Smooth muscle cell of the umbilical artery (primary cell): ENCODE measurements at places on chromosomes 5 and 9. TPM values are rescaled to one million over a fixed set of nuclear protein-coding genes. Genes with fewer than 3 reads are reported as not detected.

Gene FAM81B
- not detected in 2 replicates for total RNA-seq

Gene PCDHGA11
- total RNA-seq, result 12.5 and 19.4 TPM in 2 replicates

Gene ADAMTS6
- total RNA-seq, result 86.5 and 141 TPM in 2 replicates

Gene CARTPT
- total RNA-seq, result not detected in 2 replicates

Gene UGT3A1
- not detected in 2 replicates for total RNA-seq

Gene TGFBI
- total RNA-seq, result 4,385 and 6,496 TPM in 2 replicates
